ENCODE measurements at places on chromosomes 7 and 10.
A peak's percentile ranks its signal among the peaks of the same experiment; 100 is the strongest.

DNA sequence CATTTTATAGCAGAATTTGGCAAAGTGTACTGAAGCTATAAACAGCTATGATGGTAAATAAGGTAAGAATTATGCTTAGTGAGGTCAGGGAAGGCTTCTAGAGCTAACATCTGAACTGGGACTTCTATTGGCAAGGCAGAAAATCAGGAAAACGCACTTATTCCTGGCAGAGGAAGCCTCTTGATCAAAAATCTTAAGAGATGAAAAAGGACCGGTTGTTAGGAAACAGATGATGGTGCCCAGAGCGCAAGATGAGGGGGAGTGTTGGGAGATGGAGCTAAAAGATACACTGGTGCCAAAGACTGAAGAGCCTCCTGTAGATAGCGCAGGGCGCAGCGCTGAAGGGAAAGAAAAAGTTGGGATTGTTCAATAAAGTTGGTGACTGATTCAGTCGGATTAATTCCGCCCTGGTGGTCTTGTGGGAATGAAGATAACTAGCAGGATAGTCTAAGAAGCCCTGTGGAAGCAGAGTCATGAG, 550 bp upstream of the CALU start:
- DNase-seq = no peak

DNA sequence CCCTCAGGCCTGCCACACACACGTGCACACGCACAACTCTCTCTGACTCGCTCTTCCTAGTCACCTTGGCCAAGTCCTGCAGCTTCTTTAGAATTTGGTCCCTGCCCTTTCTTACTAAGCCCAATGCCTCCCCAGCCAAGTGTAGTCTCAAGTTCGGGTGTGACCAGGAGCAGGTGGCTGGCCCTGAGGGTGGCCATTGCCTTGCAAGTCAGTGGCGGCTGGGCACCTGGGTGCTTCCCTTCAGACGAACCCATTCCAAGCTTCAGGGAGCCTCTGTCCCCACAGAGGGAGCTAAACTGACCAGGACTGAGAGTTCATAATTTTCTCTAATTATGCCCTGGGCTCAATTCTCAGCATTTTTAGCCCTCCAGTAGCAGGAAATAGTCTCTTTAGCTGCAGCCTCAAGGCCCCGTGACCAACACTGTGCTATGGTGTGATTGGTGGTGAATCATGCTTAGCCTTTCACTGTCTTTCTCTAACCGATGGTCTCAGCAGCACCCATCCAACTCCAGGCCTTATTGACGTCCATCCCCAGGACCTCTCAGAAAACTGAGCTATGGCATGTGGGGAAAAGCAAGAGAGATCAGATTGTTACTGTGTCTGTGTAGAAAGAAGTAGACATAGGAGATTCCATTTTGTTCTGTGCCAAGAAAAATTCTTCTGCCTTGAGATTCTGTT, 34.7 kb upstream of the FXYD4 start:
- no peak for DNase-seq

GRCh38 chr7:49866076-49866735, 92.8 kb downstream of the VWC2 start:
- no peak for DNase-seq

GRCh38 chr7:29841926-29842701, 35.8 kb downstream of the WIPF3 start:
- no peak for DNase-seq

DNA sequence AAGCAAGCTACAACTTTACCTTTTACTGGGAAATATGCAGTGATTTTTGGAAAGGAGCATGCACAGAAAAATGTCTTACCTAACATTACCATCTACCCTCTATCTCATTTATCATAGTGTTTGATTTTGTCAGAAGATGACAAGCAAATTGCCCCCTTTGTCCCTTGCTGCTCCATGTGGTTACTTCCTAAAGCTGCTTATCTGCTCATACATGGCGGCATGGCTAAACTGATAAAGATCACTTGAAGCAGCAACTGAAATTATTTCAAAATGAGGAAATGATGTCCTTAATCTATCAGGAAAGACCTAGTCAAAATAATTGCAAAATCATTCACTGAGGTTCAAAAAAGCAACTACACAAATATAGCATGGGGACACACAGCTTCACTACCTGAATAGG, 1198.5 kb upstream of the SORCS1 start:
- no peak for DNase-seq

DNA sequence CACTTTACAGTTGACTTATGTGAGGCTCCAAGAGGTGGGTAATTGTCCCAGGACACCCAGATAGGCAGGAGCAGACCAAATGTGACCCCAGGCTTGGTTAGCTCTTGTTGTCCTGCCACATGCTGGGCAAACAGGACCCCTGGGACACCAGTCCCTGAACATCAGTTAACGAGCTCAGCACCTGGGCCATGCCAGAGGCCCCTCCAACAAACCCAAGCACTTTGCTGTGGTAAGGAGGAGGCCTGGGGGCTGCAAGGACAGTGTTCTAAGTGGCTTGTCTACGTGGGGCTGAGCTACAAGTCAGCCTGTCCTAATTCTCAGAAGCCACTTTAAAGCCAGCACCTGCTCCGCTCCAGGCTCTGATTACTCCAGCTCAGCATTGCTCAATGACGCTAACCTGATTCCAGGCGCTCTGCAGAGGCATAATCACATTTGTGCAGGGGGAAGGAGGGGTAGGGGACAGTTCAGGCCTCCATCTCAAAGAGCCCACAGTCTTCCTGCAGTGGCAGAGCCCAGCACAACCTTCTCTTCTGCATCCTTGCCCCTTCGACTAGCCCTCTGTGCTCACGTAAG, 57.2 kb downstream of the DDC start:
- DNase-seq = no peak

- peak; percentile 46 for DNase-seq
These were observed 53.7 kb downstream of the HIBADH start for GRCh38 chr7:27608776-27609495.

GRCh38 chr10:86391986-86392722, 25.6 kb upstream of the GRID1 start:
- DNase-seq = no peak
